ENCODE measurements at places on chromosomes 6 and 20.

GRCh38 chr6:106866875-106867658 lies 107.5 kb downstream of the CD24 start:
- no peak for DNase-seq

GRCh38 chr6:72182337-72183246 lies 296.2 kb downstream of the RIMS1 start:
- no peak for DNase-seq

- DNase-seq = no peak
These were observed 123.2 kb upstream of the BMP5 start for GRCh38 chr6:55998576-55998975.

DNA sequence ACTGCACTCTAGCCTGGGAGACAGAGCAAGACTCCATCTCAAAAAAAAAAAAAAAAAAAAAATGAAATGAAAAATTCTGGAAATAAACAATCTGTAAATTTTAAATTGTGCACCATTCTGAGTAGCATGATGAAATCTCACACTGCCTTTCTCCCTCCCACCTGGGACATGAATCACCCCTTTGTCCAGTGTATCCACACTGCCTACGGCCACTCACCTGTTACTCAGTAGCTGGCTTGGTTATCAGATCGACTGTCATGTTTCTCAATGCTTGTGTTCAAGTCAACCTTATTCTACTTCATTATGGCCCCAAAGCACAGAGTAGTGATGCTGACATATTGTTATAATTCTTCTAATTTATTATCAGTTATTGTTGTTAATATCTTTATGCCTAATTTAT lies 58.7 kb upstream of the MTHFD1L start:
- DNase-seq = no peak

DNA sequence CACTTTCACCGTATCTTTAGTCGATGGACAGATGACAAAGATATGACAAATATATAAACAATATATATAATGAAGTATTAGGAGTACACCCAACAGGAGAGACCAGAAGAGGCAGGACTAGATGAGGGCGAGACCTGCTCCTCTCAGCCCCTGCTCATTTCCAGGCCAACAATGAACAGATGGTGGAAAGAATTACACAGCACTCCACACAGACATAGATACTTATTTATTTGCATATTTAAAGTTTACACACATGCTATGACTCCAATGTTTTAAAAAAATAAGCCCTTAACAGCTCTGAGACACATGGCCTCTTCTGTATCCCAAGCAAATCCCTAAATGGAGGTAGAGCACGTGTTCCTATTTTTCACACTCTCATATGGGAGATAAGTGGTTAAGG lies 10.4 kb downstream of the FAM210B start:
- no peak for DNase-seq

Data from stimulated activated CD8-positive, alpha-beta memory T cell treated with anti-CD3 and anti-CD28 coated beads, Interleukin-15, amount 100 ng/mL, for 4 hours (primary cell).